Epithelial cell of prostate (primary cell): ENCODE measurements at places on chromosomes 13 and 19.

GRCh38 chr19:5130371-5131030, 161.6 kb downstream of the KDM4B start:
- DNase-seq, result no peak

GRCh38 chr13:80337288-80338081, 3.4 kb downstream of the SPRY2 start:
- DNase-seq, result no peak

GRCh38 chr13:80157261-80157932, 183.5 kb downstream of the SPRY2 start:
- no peak for DNase-seq

DNA sequence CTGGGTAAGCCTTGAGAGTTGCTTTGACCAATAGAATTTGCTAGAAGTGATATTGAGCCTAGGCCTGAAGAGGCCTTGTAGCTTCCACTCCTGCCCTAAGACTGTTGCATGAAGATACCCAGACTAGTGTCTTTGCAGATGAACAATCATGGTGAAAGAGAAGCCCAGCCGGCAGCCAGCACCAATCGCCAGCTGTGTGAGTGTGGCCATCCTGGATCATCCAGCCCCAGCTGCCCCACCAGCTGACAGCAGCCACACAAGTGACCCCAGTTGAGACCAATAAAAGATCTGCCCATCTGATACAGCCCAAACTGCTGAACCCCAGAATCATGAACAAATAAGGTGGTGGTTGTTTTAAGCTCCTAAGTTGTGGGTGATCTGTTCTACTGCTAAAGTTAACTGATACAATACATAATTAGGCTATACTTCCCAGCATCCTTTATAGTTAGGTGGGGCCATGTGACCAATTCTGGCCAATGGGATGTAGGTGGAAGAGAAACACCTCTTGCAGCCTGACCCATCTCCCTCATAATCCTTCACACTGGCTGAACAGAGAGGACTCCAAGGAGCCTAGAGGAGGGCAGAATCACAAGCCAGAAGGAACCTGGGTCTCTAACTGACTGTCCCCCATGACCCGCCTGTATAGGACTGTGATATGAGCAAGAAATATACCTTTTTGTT, 9.4 kb upstream of the ZNF428 start:
- DNase-seq, result no peak

DNA sequence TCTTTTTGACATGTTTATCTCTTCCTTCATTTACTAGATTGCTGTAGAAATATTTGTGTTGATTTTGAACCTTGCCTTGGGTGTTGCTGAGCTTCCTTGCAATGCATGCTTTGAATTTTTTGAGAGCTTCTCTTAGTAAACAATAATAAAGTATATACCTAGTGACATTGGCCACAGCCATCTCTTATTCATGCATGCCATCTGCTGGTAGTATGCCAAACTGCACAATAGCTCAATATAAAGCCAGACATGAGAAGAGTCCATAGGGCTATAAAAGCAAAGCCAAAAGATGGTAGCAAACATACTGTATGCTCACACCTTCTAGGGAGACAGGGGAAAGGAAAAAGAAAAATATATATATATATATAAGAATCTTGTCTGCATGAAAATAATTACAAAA, 18.9 kb upstream of the ZSCAN5A start:
- DNase-seq, result no peak

GRCh38 chr19:2629491-2630351, 72.8 kb downstream of the GNG7 start:
- no peak for DNase-seq

- DNase-seq, result no peak
These were observed 112.2 kb downstream of the IER2 start for GRCh38 chr19:13262450-13262849.

- DNase-seq, result no peak
These were observed 54.0 kb upstream of the TPM4 start for GRCh38 chr19:16022251-16022650.

DNA sequence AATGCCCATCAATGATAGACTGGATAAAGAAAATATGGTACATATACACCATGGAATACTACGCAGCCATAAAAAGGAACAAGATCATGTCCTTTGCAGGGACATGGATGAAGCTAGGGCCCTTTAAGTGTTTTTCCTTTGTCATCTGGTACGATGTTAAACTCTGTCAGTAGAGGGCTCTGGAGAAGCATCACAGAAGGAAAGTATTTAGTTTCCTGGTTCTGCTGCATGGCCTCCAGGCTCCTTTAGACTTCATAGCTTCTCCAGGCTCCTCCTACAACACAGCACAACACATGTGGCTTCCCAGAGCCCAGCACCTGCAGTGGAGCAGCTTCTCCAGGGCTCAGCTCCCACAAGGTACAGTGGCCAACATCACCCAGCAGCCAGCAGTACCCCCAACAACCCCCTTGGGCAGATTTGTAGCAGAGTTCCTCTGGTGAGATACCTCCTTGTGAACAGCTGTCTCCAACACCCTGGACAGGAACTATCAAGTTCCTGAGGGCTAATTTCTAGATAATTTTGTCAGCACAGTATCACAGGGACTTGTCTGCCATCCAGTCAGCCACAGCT, 63.4 kb downstream of the KCTD12 start:
- no peak for DNase-seq

GRCh38 chr13:110343241-110343865, 36.3 kb downstream of the COL4A2 start:
- DNase-seq, result peak; percentile 83

GRCh38 chr13:29005763-29006120, 185.6 kb downstream of the MTUS2 start:
- DNase-seq, result no peak

- DNase-seq, result no peak
These were observed 307.0 kb downstream of the UQCRFS1 start for GRCh38 chr19:28905996-28906395.

DNA sequence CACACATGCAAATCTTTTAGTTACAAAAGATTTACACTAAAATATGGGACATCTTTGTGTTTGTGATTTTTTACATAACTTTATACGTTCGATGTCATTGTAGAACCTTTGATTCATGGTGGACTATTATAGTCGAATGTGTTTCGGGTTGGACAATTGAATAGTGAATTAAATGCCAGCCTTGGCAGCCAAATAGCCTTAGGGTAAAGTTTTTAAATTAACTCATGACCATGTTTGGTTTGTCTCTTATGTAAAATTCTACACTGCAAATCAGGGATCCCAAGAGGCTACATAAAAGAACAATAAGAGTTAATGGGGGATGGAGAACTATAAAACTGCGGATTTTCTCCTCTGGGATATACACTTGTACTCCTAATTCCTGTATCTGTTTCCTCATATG, 1735.6 kb upstream of the SPRY2 start:
- DNase-seq, result no peak

- no peak for DNase-seq
These were observed 99.4 kb upstream of the SOX21 start for GRCh38 chr13:94811753-94812152.

- no peak for DNase-seq
These were observed 511.4 kb downstream of the PCDH17 start for GRCh38 chr13:58142952-58143351.

- no peak for DNase-seq
These were observed 766 bp downstream of the CEBPG start for GRCh38 chr19:33374236-33374714.

DNA sequence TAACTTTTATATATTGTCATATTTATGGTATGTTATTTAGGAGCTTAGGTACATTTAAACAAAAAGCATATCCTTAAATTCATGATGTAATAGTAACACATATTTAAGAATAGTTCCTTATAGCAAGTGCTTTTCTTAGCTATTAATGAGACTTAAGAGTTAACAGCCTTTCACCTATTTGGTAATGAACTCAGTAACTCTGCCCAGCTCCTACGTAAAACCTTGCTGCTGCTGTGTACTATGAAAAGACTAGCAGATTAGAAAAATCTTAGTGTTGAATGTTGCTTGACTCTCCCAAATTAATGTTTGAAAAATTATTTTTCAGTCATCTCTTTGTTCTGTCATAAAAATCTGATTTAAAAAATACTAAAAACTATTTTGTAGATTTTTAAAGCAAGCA, 6.9 kb downstream of the GPR180 start:
- no peak for DNase-seq

GRCh38 chr13:37613236-37613635, 14.7 kb upstream of the POSTN start:
- DNase-seq, result no peak

- no peak for DNase-seq
These were observed 43.9 kb downstream of the SIAH3 start for GRCh38 chr13:45807520-45808099.

DNA sequence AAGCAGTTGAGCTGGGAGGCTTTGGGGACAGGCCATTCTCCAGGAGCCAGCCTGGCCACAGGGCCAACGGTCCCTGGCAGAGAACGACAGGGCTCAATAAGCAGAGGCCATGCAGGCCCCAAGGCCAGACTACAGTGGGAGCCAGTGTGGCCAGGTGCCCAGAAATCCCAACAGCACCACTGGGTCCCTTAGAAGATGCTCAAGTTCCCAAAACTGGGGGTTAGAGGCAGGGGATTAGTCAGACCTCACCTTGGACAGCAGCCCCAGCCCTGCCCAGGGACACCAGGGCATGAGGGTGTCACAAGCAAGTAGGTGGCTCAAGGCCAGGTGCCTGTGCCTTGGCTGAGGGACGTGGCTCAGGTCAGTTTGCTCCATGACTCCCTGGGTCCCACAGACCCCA, 12.8 kb downstream of the SCGB2B2 start:
- DNase-seq, result no peak

DNA sequence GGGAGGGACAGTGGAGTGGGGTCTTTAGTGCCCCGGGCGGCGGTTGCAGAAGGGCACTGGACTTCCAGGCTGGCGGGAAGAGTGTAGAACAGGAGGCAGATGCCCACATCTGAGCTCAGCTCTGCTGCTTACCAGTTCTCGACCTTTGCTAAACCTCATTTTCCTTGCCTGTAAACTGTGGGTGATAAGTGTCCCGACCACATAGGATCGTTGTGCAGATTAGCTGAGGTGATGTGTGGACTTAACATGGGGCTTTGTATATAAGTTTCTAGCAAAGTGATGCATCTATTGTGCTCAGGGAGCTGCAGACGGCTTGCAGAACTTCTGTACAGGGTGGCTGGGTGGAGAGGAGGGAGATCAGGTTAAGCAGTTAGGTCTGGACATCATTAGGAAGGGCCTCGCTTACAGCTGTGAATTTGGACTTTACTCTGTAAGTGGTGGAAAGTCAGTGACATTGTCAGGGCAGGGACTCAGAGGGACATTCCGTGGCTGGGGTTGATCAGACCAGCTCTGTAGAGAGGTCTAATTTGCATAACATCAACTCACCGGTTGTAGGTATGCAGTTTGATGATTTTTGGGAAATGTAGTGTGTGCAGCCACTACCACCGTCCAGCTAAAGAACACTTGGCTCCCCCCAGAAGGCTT, 70.0 kb downstream of the SPATA13 start:
- no peak for DNase-seq

GRCh38 chr19:3392480-3392879, 26.1 kb downstream of the NFIC start:
- no peak for DNase-seq

GRCh38 chr19:19533841-19534240, 4.2 kb upstream of the CILP2 start:
- DNase-seq, result no peak

- DNase-seq, result no peak
These were observed 9.6 kb upstream of the KCNN1 start for GRCh38 chr19:17957149-17957849.

GRCh38 chr13:50598338-50598737, 245.2 kb downstream of the DLEU7 start:
- no peak for DNase-seq

GRCh38 chr13:46552889-46553520, at the start of gene LRCH1:
TSS of gene LRCH1 (plus strand) at chr13:46553170. CDS start at chr13:46553397, 227 bp downstream.
- DNase-seq, result no peak

GRCh38 chr13:46698910-46699460, 98.0 kb downstream of the ESD start:
- no peak for DNase-seq

- no peak for DNase-seq
These were observed 340.0 kb downstream of the DNAJC15 start for GRCh38 chr13:43363156-43363953.

DNA sequence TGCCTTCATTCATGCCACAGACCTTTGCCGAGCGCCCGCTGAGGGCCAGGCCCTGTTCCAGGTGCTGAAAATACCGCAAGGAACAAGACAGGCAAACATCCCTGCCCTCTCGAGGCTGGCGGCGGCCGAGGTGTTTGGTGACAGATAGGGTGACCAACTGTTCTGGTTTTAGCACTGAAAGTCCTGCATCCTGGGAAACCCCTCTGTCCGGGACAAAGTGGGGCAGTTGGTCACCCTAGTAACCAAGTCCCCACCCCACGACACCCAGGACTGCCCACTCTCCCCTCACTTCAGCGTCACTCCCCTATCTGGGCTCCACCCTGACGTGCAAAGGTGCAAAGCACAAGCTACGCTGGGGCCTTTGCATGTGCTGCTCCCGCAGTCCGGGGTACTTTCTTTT, 17.3 kb downstream of the ZBTB7A start:
- DNase-seq, result no peak

DNA sequence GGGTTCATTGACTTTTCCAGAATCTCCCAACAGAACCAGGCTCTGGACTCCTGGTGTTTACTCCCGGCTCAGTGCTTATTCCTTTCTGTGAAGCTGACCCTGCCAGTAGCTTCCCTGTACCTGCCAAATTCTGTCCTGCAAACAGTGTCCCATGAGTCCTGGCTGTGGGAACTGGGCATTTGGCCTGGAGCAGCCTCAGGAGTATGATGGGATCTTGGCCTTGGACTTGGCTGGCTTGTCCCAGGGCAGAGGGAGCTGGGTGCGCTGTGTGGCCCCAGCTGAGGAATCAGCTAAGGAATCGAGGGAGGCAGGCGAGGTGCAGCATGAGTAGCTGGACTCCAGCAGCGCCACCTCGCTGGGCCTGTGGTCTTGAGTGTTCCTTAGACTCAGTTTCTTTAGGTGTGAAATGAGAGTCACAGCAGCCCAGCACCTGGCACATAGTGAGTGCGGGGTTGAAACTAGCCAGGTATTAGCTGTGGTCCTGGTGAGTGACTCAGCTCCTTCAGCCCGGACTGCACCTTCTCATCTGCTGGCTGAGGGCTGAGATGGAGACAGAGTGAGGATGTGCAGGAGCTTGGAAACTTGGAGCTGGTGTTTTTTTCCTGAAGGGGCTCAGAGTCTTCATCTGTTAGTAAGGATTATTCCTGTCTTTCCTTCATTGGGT, 10.4 kb downstream of the CLASRP start:
- DNase-seq, result no peak

DNA sequence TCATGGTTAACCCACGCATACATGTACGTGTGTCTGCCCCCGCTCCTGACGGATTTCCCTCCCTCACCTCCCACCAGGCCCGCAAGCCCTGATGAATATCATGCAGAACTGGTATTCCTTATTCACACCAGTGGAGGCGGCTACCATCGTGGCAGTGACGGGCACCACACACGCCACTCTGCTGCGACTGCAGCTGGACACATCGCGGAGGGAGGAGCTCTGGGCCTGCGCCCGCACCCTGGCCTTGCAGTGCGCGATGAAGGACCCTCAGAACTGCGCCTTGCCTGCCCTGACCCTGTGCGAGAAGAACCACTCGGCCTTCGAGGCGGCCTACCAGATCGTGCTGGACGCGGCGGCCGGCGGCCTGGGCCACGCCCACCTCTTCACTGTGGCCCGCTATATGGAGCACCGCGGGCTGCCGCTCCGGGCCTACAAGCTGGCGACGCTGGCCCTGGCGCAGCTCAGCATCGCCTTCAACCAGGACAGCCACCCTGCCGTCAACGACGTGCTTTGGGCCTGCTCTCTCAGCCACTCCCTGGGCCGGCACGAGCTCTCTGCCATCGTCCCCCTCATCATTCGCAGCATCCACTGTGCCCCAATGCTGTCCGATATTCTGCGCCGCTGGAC, 35.0 kb downstream of the ZSWIM4 start:
- DNase-seq, result no peak

GRCh38 chr19:10552510-10553053, 8.9 kb downstream of the ATG4D start:
- no peak for DNase-seq
